Activated T-cell treated with anti-CD3 and anti-CD28 coated beads, Interleukin-2, amount 50 U/mL, for 72 hours (primary cell): ENCODE measurements at places on chromosomes 7 and 10. TPM values are rescaled to one million over a fixed set of nuclear protein-coding genes. Genes with fewer than 3 reads are reported as not detected.

Gene PNLIPRP3
- total RNA-seq: not detected

Gene ICA1
- total RNA-seq: 2.7 TPM

Gene AMPH
- total RNA-seq: 0.53 TPM

Gene PSD
- total RNA-seq: 11.7 TPM

Gene HABP2
- not detected for total RNA-seq

Gene PON3
- not detected for total RNA-seq

Gene NODAL
- total RNA-seq: not detected

Gene BTAF1
- total RNA-seq: 53.7 TPM

Gene PGAM2
- total RNA-seq: 1.2 TPM

Gene RBM20
- total RNA-seq: 0.37 TPM

Gene MYOF
- total RNA-seq: 32.4 TPM

Gene GDF10
- total RNA-seq: 0.19 TPM

Gene CPA2
- not detected for total RNA-seq

Gene WDR86
- total RNA-seq: 1.0 TPM

Gene AGBL3
- total RNA-seq: 2.4 TPM

Gene PNLIPRP2
- not detected for total RNA-seq

Gene GIMAP6
- 41.6 TPM for total RNA-seq

Gene CPEB3
- 2.2 TPM for total RNA-seq

Gene FMC1
- 15.9 TPM for total RNA-seq

Gene SEPTIN7
- total RNA-seq: 206 TPM

Gene PLAC9
- not detected for total RNA-seq

Gene SYT15B
- not detected for total RNA-seq

Gene CYP3A7
- total RNA-seq: not detected

Gene ESYT2
- total RNA-seq: 68.8 TPM

Gene TWIST1
- 6.5 TPM for total RNA-seq

Gene CLCN1
- 0.09 TPM for total RNA-seq

Gene CALHM3
- not detected for total RNA-seq

Gene FXYD4
- total RNA-seq: not detected

Gene MRLN
- not detected for total RNA-seq

Gene FAM180A
- not detected for total RNA-seq

Gene FBXO24
- total RNA-seq: 2.1 TPM

Gene PDE1C
- total RNA-seq: not detected

Gene STEAP1B
- 0.39 TPM for total RNA-seq

Gene LGI1
- not detected for total RNA-seq

Gene TEX47
- not detected for total RNA-seq

Gene BLNK
- total RNA-seq: 0.69 TPM

Gene TMEM229A
- total RNA-seq: not detected

Gene NRG3
- not detected for total RNA-seq

Gene SHTN1
- 0.31 TPM for total RNA-seq

Gene IL15RA
- 30.0 TPM for total RNA-seq

Gene NKX2-3
- not detected for total RNA-seq
